ENCODE measurements at places on chromosomes 2 and 18.

- DNase-seq, result no peak
Observed at GRCh38 chr2:181073896-181074295, 93.5 kb downstream of the UBE2E3 start.

DNA sequence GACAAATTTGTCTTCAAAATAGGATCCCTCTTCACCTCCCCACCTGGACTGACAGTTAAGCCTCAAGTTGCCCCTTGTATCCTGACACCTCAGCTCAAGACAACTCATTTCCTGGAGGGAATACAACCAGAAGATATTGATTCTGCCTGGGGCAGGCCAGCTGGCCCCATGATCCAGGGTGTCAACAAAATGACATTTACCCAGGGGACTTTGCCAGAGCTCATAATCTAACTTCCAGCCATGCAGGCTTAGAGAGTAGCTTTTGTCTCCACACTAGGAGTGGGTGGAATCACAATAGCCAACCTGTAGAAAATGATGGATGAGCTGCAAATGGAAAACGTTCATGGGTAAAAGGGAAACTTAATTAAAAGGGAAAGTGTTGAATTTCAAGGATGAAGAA, 220.1 kb upstream of the DPP10 start:
- DNase-seq, result no peak

DNA sequence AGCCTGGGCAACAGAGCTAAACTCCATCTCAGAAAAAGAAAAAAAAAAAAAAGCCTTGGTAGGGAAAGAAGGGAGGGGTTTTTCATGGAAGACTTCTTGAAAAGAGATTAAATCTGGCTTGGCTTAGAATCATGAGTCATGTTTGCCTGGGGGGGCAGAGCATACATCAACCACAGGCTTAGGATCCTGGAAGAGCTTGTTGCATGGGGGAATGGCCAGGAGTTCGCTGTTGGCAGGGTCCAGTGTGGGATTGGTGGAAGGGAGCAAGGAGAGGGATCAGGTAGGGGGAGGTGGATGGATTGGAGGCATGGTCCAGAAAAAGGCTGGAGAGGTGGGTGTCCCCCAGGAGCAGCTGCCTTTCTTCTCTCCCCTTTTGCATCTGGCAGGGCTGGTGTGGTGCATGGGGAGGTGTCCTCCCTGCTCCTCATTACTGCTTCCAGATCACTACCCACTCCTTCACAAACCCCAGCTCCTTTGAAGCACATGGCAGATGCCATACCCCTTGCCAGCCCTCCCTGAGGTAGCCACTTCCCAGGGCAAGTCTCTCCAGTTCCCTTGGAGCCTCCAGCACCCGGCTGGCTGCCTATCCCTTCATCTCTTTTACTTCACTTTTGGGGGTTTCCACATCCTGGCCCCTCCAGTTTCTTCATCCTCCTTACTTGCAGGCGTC, 2.5 kb downstream of the ARMC9 start:
- no peak for DNase-seq

- DNase-seq, result no peak
Observed at GRCh38 chr2:45438872-45439665, 172.0 kb downstream of the SRBD1 start.

- DNase-seq, result no peak
Observed at GRCh38 chr2:71798266-71799012, 345.1 kb downstream of the DYSF start.

GRCh38 chr2:43127208-43127940, 99.0 kb downstream of the ZFP36L2 start:
- peak; percentile 94 for DNase-seq

DNA sequence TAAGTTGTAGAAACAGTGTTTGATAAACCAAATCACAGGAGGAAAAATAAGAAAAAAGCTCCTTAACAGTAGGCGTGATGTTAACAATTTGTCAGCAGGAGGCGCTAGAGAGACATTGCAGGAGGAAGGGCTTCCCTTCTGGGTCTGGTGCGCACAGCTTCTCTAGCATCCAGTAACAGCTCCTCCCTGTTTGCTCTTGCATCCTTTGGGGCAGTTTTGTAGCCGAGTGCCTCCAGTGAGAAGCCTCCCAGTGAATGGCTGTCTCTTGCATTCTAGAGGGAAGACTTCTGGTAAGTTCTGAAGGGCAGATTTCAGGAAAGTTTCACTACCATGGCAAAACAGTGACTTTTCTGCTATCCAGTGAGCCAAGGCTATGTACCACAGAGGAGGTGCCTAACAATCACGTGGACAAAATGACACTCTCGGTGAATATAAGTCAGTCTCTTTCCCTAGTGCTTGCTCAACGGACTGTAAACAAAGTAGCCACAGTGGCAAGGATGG, 9.5 kb upstream of the ZNF396 start:
- peak; percentile 40 for DNase-seq

- no peak for DNase-seq
Observed at GRCh38 chr2:102131564-102131963, 11.0 kb upstream of the IL1R1 start.

- DNase-seq, result no peak
Observed at GRCh38 chr2:222965555-222965954, 86.4 kb upstream of the KCNE4 start.

- DNase-seq, result no peak
Observed at GRCh38 chr2:42618116-42618515, 49.7 kb downstream of the MTA3 start.

GRCh38 chr2:206670531-206671319, 28.4 kb downstream of the FAM237A start:
- DNase-seq, result no peak

DNA sequence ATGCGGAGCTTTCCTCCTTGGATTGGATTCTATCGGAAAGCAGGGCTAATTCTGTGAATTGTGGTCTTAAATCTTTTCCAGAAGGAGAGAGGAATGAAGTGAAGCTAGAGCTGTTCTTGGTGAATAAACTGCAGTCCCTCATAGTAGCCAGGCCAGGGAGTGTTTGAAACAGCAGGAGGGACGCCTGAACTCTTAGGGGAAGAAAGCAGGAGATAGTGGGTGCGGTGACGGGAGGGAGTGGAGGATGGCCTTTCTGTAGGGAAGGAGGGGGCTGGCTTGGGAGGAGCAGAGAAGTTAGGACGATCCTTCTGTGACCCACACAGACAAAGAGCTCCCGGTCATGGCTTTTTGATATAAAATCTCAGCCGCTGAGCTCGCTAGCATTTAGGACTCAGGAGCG, 47.5 kb upstream of the KCNF1 start:
- DNase-seq, result no peak

DNA sequence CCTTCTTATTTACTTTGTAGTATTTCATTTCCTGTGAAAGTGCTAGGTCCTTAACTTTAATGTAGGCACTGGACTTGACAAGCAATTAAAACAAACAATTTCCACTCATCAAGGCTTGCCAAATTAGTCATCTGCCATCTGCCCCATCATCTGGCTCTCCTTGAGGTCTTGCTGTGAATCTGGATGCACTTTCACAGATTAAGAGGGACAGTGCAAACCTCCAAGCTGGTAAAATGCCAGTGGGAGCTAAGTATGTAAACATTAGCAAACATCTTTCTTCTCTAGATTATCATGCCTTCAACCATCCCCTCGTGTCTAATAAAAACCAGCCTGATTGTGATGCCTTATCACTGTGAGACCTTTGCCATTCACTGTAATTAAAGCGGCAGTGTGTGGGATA, 402.9 kb downstream of the ERBB4 start:
- no peak for DNase-seq

DNA sequence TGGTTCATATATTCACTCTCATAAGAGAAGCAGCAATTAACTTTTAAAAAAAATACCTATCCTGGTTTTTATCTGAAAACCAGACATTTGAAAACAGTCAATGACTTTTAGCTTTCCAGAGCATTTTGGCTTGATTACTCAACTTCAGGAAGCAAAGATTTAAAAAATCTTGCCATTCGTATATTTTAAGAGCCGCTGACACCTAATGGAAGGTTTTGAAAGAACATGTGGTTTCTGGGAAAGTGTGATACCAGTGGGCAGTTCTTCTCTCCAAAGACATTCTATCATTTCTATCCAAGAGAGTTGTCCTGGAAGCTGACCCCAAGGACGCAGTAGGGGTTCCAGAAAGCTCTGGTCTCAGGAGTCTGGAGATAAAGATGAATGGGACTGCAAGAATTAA, 234.7 kb downstream of the TTC32 start:
- no peak for DNase-seq

GRCh38 chr18:32208023-32208422, 18.2 kb downstream of the MEP1B start:
- DNase-seq, result no peak

GRCh38 chr18:23668731-23669130, 6.0 kb upstream of the ANKRD29 start:
- DNase-seq, result no peak

GRCh38 chr2:11876889-11877288, 130.5 kb downstream of the LPIN1 start:
- DNase-seq, result no peak

- no peak for DNase-seq
Observed at GRCh38 chr2:191170301-191170636, 19.5 kb upstream of the STAT4 start.

GRCh38 chr18:75142677-75143076, 66.3 kb downstream of the PTGR3 start:
- no peak for DNase-seq

GRCh38 chr18:11925800-11926481, 17.8 kb upstream of the MPPE1 start:
- DNase-seq, result no peak

- no peak for DNase-seq
Observed at GRCh38 chr2:191166111-191166755, 15.4 kb upstream of the STAT4 start.

GRCh38 chr18:9898792-9899549, 13.2 kb downstream of the TXNDC2 start:
- DNase-seq, result no peak

DNA sequence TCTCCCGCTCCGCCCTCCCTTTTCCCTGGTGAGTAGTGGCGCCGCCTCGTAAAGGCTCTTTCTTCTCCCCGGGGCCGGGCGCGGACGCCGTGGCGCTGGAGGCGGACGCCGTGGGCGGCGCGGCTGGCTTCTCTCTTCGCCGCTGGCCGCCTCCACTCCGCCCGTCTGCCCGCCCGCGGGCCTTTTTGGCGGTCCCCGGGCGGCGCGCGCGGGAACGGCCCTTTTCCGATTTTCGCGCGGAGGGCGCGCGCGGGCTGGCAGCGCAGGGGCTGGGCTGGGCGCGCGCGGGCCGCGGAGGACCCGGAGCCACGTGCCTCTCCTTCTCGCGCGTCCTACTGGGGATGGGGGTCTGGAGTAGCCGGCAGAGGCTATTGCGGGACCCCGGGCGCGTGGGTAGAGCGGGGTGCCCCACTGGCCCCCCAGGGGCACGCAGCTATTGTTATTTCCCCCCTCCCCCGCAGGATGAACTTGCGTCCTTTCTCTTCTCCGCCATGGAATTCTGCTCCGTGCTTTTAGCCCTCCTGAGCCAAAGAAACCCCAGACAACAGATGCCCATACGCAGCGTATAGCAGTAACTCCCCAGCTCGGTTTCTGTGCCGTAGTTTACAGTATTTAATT, 472 bp downstream of the SLC20A1 start:
- peak; percentile 49 for DNase-seq

DNA sequence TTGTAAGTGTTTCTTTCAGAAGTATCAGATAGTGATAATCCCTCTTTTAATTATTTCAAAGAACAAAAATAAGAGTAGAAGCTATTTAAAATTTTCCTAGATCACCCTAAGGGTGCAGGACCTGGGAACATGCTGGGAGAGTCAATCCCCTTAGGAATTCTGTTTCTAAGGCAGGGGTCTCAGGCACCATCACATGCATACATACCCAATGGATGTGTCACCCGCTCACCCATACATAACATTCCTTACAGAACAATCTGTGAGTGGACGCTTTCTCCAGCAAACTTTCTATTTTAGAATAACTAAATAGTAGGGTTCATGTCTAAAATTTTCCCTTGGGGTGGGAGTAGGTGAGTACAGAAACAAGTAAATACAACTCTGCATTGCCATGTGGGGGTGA, 8.4 kb downstream of the DSEL start:
- no peak for DNase-seq

- DNase-seq, result no peak
Observed at GRCh38 chr2:192419786-192420185, 225.1 kb upstream of the TMEFF2 start.

- no peak for DNase-seq
Observed at GRCh38 chr2:48194641-48195040, 288.3 kb upstream of the FBXO11 start.

- DNase-seq, result peak; percentile 38
Observed at GRCh38 chr2:43224571-43225092, 1.8 kb downstream of the ZFP36L2 start.

GRCh38 chr2:13652531-13653313, 936.0 kb downstream of the TRIB2 start:
- no peak for DNase-seq

GRCh38 chr2:105888625-105889024, 143.9 kb downstream of the NCK2 start:
- no peak for DNase-seq
